ENCODE measurements at places on chromosomes 12 and 14.

DNA sequence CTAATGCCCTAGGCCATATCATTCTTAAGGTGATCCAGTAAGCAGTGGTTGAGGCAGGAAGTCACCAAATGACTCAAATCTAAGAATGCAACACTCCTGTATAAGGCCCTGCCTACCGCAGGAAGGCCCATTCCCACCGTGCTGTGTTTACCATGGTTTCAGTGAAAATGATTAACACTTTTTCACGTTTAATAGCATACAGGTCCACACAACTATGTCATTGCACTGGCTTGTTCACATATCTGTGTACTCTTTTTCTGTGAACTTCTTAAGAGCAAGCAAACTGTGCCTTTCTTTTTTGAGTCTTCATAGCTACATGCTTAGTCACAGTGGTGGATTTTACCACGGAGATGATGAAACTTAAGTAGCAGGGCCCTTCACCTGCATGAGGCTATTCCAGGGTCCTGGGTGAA is 214.9 kb downstream of the CNTN1 start:
- peak; percentile 9 for DNase-seq

DNA sequence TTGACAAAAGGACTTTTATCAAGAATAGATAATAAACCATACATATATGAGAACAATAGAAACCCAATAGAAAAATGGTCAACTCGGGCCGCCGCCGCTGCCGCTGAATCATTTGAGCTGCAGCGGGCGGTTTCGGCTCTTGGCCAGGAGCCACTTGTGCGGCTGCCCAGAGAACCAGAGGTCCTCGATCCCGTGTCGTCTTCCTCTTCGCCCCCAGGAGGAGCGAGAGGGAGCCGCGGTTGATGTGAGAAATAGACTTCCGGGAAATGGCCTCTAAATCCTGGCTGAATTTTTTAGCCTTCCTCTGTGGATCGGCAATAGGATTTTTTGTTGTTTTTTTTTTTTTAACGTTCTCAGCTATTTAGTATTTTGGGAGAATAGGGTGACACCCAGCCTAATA is 44.8 kb downstream of the CPSF6 start:
- DNase-seq: peak; percentile 91

- DNase-seq: no peak
Measured at GRCh38 chr14:62661818-62662217, 383.4 kb downstream of the KCNH5 start.

DNA sequence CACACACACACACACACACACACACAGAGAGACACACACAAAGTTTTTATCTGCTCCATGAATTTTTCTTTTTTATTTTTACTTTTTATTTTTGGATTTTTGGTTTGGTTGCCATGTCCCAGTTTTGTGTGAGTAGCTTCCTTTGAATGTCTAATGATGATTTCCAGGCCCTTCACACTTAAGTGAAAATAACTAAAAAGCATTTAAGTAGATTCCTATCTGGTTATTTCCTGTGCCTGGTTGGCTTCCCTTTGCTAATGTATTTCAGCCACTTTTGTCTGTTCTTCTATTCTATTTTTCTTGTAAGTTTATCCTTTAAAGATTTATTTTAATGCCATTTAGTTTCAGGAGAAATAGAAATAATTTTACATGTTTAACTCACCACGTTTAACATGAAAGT is 755.4 kb downstream of the SLC6A15 start:
- DNase-seq: no peak

DNA sequence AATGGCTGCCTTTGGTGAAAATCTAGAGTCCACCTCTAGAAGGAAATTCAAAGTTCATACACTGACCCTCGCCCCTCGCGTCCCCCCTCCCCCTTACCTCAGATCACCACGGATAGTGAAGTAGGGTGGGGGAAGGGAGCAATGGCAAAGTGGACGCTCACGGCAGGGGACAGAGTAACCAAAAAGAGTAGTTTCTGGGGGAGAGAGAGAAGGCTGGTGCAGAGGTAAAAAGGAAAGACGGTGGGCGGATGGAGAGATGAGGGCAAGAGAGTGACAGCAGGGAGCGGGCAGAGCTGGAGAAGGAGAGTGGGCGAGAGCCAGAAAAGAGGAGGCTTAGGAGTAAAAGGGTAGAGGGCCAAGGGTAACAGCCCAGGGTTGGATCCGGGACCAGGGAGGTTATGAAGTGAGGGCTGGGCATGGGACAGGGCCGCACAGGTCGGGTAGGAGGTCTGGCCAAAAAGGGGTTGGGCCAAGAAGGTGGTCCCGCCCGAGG is 423 bp downstream of the ALDH6A1 start:
- no peak for DNase-seq

GRCh38 chr14:61474701-61475100 is 153.3 kb downstream of the PRKCH start:
- DNase-seq: no peak

DNA sequence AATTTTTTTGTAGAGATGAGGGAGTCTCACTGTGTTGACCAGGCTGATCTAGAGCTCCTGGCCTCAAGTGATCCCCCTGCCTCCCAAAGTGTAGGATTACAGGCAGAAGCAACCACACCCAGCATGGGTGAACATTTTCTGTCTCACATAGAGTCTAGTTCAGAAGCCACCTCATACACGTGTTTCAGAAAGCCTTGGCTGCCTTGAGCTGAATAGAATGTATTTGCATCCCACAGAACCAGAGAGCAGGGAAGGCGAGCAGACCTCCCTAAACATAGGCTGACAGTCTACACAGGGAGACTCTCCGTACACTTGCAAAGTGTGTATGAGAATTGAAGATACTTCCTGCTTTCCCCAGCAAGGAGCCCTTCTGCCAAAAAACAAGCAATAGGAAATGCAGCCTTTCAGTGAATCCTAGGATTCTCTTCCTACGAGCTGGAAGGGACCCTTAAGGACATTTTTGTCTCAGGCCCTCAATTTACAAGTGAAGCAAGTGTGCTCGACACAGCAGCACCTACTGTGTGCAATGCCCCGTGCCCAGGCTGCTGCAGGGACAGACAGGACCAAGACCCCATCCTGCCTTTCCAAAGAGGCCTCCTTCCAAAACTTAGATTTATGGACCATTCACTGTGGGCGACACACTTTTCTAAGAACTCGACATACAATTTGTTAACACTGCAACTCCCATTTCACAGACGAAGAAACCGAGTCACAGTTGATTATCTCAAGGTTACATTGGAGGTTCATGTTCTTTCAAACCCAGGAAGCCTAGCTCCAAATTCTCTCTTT is 11.2 kb downstream of the NUAK1 start:
- no peak for DNase-seq

DNA sequence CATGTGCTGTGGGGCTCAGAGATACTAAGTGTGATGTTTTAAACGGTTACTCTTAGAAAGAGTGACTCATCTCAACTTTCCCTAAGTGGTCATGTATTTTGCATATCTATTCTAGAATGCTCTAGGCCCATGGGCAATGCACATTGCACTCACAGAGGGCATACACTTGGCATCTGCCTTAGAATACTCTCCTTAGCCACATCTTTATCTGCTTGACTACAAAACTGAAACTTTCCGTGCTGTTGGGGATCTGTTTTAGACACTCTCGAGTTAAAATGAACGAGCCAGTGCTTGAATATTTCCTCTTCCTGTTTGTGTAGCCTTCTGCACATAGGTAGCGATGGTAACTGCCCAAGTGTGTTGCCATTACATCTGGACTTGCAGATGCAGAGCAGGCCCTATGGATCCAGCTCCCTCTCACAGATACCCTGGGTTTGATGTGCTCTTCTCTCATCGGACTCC is 180.5 kb downstream of the CAND1 start:
- DNase-seq: no peak

DNA sequence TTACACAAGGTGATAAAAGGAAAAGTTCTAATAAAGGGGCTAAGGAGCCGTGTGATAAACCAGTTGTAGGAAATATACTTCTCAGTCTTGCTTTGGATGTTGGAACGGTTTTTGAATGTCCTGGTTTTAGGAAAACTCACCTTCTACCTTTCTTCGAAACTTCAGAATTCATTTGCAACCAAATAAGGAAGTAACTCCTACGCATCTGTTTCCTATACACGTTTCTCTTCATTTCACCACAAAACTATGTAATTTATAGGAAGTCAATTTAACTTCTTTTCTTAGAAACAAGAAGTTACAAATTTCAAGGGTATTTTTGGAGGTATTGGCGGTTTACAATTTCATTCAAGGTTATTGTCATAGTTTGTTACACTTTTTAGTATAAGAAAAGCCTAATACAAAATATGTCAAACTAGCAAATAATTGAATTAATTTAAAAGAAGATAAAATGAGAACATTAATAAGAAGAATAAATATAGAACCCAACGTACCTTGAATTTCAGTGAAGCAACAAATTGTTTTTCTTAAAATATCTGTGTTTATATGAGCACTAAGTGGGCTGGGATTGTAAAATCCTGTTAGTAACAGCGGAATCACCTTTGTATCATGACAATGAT is 33.2 kb upstream of the CD69 start:
- DNase-seq: no peak

DNA sequence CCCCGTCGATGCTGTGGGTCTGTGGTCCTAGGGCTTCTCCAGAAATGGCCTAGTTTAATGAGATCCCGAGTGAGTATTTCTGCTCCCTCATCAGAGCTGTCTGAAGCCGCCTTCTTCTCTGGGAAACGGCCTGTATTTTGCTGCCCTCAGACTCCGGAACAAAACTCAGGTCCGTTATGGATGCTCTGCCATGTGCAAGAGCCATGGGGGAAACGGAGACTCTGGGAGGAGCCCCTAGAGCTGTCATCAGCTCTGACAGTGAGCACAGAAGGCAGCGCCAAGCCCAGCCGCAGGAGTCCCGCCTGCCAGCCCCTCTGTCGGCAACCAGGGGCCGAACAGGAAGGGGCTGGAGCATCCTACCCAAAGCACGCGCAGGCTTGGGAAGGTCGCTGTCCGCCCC is 192.4 kb upstream of the PRMT8 start:
- no peak for DNase-seq

DNA sequence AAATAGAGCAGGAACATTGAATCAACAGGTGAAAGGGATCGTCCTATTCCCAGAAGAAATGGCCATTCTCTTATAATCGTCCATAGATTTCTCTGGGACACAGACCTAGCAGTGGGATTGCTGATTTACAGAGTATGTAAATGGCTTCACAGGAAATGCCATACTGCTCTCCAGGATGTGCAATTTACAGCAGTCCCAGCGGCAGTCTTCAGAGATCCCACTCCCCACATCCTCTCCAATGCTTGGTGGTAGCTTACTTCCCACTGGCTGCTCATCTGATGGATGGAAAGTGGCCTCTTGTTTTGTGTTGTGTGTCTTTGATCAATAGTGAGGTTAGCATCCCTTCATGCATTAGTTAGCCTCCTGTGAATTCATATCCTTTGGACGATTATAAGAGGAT is 58.1 kb upstream of the PRMT8 start:
- no peak for DNase-seq

- peak; percentile 62 for DNase-seq
Measured at GRCh38 chr12:93572712-93573551, 457 bp downstream of the SOCS2 start.

Data from Daoy (cell line).